ENCODE measurements at places on chromosomes 11 and 22.

DNA sequence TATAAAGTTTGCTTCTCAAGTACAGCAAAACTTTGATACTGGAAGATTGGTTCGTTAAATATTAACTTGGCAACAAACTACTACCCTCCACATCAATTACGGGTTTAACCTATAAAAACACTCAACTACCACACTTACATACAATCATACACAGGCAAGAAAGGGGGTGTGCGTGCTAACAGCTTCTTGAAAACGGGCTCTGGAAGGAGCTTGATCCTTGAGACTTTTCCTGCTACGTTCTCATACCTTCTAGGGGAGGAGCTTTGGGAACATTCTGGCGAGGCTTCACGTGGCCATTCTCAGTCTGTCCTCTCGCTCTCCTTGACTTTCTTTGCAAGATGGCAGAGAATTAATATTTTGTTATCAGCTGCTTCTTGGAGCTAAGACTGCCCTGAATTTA lies 6.8 kb upstream of the ESAM start:
- DNase-seq: no peak

- DNase-seq: no peak
These were observed 5.5 kb upstream of the SELENOH start for GRCh38 chr11:57735619-57736298.

GRCh38 chr11:72066855-72067254 lies 13.5 kb downstream of the NUMA1 start:
- DNase-seq: no peak

DNA sequence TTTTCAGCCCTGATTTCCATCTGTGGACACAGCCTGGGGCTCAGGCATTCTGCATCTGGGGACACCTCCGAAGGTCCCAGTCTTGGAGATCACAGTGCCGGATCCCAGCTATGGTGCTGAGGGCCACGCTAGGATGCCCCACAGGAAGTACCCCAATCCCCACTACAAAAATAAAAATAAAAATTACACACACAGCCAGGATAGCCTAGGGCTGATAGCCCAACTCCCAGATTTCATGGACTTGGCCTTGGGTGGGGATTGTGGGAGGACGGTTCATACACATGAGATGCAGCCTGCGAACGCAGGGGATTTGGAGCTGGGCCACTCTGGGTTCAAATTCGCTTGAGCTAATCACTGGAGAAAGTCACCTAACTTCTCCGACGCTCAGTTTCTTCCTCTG lies 237.7 kb downstream of the BUD13 start:
- DNase-seq: no peak

GRCh38 chr11:65927904-65928397 lies 8.7 kb downstream of the DRAP1 start:
- DNase-seq: no peak

DNA sequence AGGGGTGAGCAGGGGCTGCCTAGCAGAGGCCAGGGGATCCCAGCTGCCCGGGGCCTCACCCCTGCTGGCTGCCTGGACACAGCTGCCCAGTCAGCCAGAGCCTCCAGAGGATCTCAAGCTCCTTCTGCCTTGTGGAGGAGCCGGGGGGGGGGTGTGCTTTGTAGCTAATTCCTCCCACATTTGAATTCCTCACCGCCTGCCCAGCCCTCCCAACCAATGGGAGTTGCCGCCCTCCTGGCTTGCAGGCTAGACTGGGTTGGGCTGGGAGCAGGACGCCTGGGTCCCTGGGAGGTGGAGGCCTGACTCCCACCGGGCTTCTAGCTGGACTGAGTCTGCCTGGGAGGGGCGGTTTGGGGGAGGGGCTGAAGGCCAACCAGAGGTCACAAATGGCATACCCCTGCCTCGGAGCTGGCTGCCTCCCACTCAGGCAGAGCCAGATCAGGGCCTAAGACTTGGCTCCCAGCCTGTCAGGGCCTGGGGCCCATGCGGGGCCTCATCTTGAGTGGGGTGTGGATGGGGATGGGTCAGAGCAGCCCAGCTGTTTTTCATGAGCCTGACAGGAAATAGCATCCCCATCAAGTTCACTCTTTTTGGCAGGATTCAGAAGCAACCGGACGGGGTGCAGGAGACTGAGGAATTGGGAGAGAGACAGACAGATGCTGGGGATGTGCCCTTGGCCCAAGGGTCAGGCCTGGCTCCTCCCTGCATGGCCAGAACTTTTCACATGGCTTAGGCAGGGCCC lies 29.2 kb upstream of the PDE2A start:
- no peak for DNase-seq

DNA sequence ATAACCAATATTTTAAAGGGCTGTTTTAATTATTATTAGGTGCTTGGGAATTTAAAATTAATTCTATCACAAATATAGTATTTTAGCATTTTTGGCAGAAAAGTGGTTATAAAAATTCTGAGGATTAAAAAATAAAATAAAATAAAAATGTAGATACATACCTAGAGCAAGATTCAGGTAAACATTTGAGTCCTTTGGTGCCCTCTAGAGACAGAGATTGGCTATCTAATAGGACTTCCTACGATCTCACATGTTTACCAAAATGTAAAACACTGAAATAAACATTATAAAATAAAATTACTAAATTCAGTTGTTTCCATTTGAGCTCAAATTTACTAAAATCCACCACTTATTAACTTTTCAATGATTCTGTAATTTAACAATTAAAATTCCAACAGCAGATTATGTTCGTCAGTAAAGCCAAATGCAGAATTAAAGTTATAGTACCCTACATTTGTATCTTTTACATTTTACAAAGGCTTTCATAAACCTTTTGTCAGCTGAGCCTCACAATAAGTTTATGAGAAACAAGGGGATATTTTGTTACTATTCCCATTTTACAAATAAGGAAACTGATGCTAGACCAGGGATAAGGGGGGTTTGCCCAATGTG lies 27.7 kb downstream of the SLC36A4 start:
- DNase-seq: no peak

DNA sequence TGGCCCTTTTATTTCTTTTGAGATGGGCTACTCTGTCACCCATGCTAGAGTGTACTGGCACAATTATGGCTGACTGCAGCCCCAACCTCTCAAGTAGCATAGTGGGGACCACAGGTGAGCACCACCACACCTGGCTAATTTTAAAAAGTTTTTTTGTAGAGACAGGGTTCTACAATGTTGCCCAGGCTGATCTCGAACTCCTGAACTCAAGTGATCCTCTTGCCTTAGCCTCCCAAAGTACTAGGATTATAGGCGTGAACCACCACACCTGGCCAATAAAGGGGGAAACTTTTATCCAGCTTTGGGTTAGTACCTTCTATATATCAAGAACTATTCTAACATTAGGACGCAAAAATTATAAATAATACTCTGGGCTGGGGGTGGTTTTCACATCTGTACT lies 52.1 kb downstream of the MAPK1 start:
- no peak for DNase-seq

GRCh38 chr11:109641549-109641948 lies 219.6 kb downstream of the C11orf87 start:
- DNase-seq: no peak

- no peak for DNase-seq
These were observed 104.7 kb downstream of the ETS1 start for GRCh38 chr11:128482512-128483191.

DNA sequence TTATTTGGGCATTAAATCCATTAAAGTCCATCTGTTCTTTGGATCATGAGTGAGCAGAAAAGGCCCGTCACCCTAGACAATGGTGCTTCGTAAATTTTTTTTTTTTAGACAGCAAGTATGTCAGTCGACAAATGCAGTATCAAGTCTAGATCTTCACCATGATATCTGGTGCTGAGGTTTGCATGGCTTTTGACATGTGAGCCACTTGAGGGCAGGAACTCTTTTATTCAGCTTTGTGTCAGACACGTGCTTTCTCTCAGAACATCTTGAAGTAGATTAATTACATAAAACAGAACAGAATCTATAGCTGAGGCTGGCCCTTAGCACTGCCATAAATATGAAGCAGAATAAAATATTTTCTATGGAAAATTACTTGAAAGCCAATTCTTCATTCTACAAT lies 62.9 kb upstream of the CARD18 start:
- DNase-seq: no peak

DNA sequence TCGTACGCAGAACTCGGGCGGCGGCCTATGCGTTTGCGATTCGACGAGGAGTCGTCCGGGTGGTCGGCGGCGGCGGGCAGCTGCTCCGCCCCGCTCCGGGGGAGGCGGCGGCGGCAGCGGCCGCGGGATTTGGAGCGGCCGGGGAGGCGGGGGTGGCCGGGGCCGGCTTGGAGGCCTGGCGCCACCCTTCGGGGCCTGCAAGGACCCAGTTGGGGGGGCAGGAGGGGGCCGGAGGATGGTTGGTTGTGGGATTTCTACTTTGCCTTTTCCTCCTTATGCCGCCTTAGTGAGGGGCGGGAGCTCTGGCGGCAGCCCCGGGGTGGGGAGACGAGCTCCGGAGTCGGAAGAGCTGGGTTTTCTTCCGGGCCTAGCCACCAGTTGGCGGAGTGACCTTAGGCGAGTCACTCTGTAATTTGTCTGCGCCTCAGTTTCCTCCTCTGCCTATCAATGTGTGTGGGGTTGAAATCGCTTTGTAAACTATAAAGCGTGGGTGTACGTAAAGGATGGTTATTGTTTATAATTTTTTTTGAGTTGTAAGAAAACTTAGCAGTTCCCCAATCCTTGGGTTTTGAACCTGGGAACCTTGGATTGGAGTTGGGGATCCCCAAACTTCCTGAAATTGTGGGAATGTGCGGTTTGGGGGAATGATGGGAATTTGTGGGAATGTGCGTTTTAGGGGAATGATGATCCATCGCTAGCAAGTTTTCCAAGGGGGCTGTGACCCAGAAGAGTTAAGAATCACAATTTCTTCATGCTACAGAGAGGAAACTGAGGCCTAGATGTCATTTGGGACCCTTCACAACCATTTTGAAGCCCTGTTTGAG lies 679 bp downstream of the TUG1 start:
- DNase-seq: no peak

DNA sequence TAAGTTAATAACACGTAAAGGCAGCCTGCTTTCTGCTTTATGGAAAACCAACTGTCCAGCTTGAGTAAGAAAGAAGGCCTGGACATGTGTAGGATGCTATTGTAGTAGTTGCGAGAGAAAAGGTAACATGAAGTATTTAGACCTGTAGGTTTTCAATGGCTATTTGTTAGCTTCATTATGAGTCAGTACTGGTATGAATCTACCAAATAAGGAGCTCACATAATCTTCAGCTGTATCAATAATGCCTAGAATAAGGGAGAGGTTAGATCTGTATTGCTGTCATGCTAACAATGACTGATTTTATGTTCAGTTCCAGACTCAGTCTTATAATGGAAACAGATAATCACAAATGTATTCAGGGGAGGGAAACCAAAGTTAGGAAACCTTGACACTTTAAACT lies 550.3 kb downstream of the CNTN5 start:
- no peak for DNase-seq

GRCh38 chr11:59842316-59842715 lies 3.0 kb downstream of the CBLIF start:
- DNase-seq: no peak

GRCh38 chr11:131254254-131254653 lies 116.2 kb upstream of the NTM start:
- no peak for DNase-seq

- DNase-seq: no peak
These were observed 142.0 kb upstream of the NTM start for GRCh38 chr11:131228378-131228777.

- DNase-seq: no peak
These were observed 30.7 kb downstream of the SHISAL1 start for GRCh38 chr22:44281768-44282637.

- DNase-seq: no peak
These were observed 10.8 kb downstream of the SUN2 start for GRCh38 chr22:38744981-38745380.

DNA sequence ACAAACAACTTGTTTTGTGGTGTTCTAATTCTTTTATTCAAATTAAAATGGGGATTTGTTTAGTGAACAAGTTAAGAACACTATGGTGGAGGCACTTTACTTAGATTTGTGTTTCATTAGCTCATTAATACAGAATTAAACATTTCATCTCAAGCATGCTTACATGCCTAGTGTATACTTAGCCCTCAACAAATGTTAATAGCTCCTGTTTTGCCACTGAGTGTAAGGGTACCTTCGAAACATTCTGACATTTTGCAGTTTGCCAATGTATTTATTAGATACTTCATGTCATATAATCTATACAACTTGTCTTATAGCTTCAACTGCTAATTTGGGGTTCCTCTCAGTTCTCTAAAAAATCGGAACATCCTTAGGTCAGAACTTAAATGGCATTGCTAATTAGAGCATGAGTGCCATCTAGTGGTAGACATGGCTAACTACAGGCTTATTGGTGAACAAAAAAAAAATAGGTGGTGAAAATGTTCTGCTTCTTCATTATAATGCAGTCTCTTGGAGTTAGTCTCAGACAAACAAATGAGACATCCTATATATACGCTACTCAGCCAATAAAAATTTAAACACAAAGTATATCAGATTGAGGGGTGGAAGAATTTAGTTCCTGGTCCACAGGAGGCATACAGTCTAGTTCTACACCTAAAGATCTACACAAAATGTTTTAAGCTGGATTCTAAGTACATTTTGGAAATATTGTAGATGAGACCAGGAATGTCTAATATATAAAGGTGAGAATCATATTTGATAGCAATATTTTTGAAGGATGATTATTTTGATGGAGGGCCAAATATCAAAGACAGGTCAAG lies 4.9 kb upstream of the CNTN5 start:
- no peak for DNase-seq

GRCh38 chr11:45435706-45436105 lies 149.6 kb upstream of the SYT13 start:
- no peak for DNase-seq

GRCh38 chr22:24106385-24107381 lies 74.6 kb upstream of the SUSD2 start:
- DNase-seq: no peak

GRCh38 chr11:121563900-121564822 lies 111.4 kb upstream of the SORL1-AS1 start:
- DNase-seq: no peak

GRCh38 chr11:107801641-107802040 lies 56.9 kb downstream of the SLC35F2 start:
- DNase-seq: no peak
